Activated CD4-positive, alpha-beta memory T cell treated with anti-CD3 and anti-CD28 coated beads, Interleukin-2, amount 10 ng/mL, durations not matched to agents 7 days and 5 days (primary cell): ENCODE measurements at places on chromosomes 1 and 21. TPM values are rescaled to one million over a fixed set of nuclear protein-coding genes. Genes with fewer than 3 reads are reported as not detected.

- H3K36me3 ChIP-seq, result no peaks in the 10 kb centered on the region
- H3K4me3 ChIP-seq, result no peak overlapping the region
- H3K27me3 ChIP-seq, result peaks cover 13% of the 10 kb centered on the region
- H3K27ac ChIP-seq, result no peak overlapping the region
- no peak for DNase-seq
Observed at GRCh38 chr1:23194119-23194984, 22.9 kb downstream of the HTR1D start.

GRCh38 chr21:15289896-15290841 lies 225.4 kb upstream of the NRIP1 start:
- H3K27me3 ChIP-seq, result peaks cover 3% of the 10 kb centered on the region
- no peak for DNase-seq
- H3K36me3 ChIP-seq, result no peaks in the 10 kb centered on the region
- H3K4me3 ChIP-seq, result no peak overlapping the region
- H3K27ac ChIP-seq, result no peak overlapping the region

The LCE1A gene
- not detected for total RNA-seq

GRCh38 chr1:212129781-212130180 lies 94.2 kb downstream of the DTL start:
- H3K36me3 ChIP-seq, result peaks cover 49% of the 10 kb centered on the region
- peaks cover 12% of the 10 kb centered on the region for H3K4me1 ChIP-seq
- H3K4me3 ChIP-seq, result no peak overlapping the region
- DNase-seq, result no peak

- no peaks in the 10 kb centered on the region for H3K27me3 ChIP-seq
- no peak for DNase-seq
- no peaks in the 10 kb centered on the region for H3K36me3 ChIP-seq
Observed at GRCh38 chr1:75469586-75470173, 141.2 kb downstream of the SLC44A5 start.

GRCh38 chr1:213689260-213689659 lies 298.5 kb upstream of the PROX1 start:
- no peaks in the 10 kb centered on the region for H3K4me1 ChIP-seq
- H3K36me3 ChIP-seq, result no peaks in the 10 kb centered on the region
- no peak overlapping the region for H3K27ac ChIP-seq
- no peak overlapping the region for H3K4me3 ChIP-seq
- no peak for DNase-seq
- no peaks in the 10 kb centered on the region for H3K27me3 ChIP-seq

DNA sequence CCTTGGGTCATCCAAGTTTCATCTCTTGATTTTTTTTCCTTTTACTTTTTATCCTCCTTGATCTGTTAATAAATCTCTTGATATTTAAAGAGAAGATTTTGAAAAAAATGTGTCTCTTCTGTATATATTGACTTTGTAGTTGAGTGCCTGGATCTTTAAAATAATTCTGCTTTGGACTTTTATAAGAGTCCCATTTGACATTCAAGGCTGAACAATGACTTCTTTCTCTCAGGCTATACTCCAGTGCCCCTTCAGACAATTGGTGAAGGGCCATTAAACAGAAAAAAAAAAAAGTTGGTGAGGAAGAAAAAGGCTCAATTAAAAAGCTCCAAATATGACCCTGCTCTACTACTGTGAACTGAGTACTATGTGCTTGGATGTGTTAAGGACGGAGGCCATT lies 40.9 kb upstream of the CITED4 start:
- H3K27me3 ChIP-seq, result peaks cover 4% of the 10 kb centered on the region
- no peak for DNase-seq
- H3K4me3 ChIP-seq, result no peak overlapping the region
- H3K4me1 ChIP-seq, result no peaks in the 10 kb centered on the region

- H3K27ac ChIP-seq, result no peak overlapping the region
- no peak for DNase-seq
- H3K36me3 ChIP-seq, result no peaks in the 10 kb centered on the region
- peaks cover 21% of the 10 kb centered on the region for H3K4me1 ChIP-seq
- H3K4me3 ChIP-seq, result no peak overlapping the region
Observed at GRCh38 chr21:23950344-23950743, 1656.9 kb downstream of the MRPL39 start.

DNA sequence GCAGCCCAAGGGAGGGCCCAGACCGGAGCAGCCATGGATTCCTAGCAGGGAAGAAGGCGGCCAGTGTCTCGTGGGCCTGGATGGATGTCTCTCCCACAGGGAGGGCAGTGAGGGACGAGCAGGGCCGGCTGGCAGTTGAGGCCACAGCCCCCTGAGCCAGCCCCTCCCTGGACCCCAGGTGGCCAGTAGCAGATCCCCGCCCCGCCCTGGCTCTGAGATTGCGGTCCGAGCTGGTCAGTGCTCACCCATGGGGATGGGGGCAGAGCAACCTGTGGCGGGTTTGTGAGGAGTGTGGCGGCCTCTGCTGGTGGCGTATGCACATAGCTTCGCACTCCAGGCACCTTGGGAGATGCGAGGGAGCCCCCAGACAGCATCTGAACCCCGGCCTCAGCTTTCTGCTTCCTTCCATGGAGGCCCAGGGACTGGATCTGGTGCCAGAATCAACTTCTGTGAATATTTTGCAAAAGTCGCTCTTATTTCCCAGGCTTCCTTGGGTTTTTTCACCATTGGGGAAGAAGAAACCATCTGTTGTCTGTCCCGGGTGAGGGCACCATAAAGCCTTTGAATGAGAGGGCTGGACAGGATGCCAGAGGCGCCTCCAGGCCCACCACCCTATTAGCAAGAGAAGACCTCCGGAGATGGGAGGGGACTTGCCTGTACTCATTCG lies 8.4 kb upstream of the KCNN3 start:
- peaks cover 11% of the 10 kb centered on the region for H3K4me1 ChIP-seq
- H3K27ac ChIP-seq, result no peak overlapping the region
- H3K4me3 ChIP-seq, result no peak overlapping the region

DNA sequence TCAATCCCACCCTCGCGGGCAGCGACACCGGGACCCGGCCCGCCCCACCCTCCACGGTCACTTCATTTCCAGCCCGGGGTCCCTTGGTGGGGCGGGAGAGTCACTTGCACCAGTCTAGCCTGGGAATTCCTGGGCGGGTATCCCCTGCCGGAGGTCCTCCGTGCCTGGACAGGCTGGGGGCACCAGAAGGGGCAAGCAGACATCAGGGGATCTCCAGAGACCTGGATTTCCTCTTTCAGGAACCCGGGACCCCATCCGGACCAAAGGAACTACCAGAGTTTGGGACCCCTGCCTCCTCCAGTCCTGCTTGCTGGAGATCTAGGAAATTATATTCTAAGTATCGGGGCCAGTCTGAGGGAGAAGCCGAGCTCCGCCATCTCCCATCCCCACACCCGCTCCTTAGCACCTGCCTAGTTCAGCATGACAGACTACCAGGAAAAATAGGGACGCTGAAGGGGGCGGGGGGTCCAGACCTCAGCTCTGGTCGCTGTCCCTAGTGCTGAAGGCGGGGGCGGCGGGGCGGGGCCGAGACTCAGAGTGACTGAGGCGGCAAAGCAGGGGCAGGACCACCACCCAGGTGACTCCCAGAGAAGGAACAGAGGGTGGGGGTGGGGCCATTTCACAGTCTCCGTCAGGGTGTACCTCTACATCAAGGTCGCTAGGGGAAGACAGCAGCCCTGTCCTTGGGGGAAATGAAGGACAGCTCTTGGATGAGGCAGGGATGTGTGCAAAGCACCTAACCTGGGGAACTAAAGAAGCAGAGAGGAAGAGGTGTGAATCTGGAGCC lies 832 bp downstream of the HCN3 start:
- DNase-seq, result peak; percentile 70
- H3K27ac ChIP-seq, result no peak overlapping the region
- H3K4me3 ChIP-seq, result peak overlapping the region; percentile 56
- peaks cover 27% of the 10 kb centered on the region for H3K4me1 ChIP-seq
- H3K36me3 ChIP-seq, result peaks cover 2% of the 10 kb centered on the region

The TMIGD3 gene
- total RNA-seq, result not detected

The SLC44A5 gene
- total RNA-seq, result 0.98 TPM

The RIPPLY3 gene
- not detected for total RNA-seq

- H3K36me3 ChIP-seq, result peaks cover 3% of the 10 kb centered on the region
- H3K4me1 ChIP-seq, result peaks cover 2% of the 10 kb centered on the region
- no peak overlapping the region for H3K27ac ChIP-seq
Observed at GRCh38 chr1:172298141-172298540, 122.3 kb upstream of the C1orf105 start.
